ENCODE measurements at places on chromosomes 5 and 9.

GRCh38 chr9:31556667-31557463 is 827.6 kb upstream of the ACO1 start:
- no peak for DNase-seq

GRCh38 chr9:12716823-12717600 is 23.8 kb downstream of the TYRP1 start:
- DNase-seq = no peak

DNA sequence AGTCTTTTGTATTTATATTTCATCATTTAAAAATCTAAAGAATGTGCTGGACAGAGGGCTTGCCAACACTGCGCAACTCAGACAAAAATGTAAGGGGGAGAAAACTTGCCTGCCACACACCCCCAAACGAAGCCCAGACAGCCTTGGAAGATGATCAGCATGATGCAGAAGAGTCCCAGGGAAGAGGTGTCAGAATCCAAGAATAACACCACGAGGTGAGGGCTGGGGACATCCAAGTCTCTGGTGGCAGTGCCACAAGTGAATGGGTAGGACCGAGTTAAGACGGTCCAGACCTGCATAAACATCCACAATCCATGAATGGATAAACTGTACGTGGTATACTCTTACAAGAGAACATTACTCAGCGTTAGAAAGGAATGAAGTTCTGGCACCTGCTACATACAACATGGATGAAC is 10.4 kb downstream of the EPB41L4B start:
- no peak for DNase-seq

DNA sequence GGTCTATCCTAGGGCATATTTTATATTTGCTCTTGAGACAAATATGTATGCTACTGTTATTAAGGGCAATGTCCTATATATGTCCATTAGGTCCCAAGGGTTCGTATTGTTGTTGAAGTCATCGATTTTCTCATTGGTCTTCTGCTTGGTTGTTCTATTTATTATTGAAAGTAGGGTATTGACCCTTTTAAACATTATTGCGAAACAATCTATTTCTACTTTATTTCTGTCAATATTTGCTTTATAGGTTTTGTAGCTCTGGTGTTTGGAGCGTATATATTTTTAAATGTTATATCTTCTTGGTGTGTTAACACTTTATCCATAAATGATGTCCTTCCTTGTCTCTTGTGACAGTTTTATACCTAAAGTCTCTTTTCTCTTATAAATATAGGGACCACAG is 16.2 kb upstream of the DIRAS2 start:
- DNase-seq = no peak

DNA sequence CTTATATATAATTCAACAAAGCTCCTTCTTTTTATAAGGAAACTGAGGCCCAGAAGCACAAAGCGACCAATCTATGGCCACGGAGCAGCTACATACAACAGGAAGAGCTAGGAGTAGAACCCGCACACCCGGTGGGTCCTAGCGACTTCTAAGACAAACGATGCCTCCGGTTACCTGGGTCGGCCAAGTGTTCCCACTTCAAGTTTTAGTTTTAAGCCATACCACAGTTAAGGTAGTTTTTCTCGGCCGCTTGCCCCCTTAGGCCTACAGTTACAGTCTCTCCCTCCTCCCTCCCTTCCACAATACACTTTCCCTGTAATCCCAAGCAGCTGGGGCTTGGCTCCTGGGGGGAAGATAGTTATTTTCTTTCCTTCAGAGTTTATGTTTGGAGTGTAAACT is 533 bp downstream of the SREK1IP1 start:
- no peak for DNase-seq

- peak; percentile 26 for DNase-seq
Observed at GRCh38 chr9:73565833-73566465, 414.3 kb downstream of the ANXA1 start.

- DNase-seq = peak; percentile 48
Observed at GRCh38 chr9:12849486-12850003, 74.7 kb downstream of the LURAP1L start.

DNA sequence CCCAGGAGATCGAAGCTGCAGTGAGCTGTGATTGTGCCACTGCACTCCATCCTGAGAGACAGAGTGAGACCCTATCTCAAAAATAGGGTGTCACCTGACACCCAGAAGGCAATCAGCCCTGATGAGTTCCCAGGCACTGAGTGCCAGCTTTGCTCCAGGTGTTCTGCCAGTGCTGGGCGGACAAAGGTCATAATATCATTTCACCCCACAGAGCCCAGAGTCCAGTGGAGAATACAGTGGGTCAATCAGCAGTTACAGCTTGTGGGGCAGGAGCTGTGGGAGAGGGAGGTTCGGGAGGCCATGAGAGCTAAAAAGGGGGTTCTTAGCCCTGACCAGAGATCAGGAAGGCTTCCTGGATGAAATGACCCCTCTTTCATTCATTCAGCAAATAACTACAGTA is 24.4 kb upstream of the SH3RF2 start:
- DNase-seq = no peak

DNA sequence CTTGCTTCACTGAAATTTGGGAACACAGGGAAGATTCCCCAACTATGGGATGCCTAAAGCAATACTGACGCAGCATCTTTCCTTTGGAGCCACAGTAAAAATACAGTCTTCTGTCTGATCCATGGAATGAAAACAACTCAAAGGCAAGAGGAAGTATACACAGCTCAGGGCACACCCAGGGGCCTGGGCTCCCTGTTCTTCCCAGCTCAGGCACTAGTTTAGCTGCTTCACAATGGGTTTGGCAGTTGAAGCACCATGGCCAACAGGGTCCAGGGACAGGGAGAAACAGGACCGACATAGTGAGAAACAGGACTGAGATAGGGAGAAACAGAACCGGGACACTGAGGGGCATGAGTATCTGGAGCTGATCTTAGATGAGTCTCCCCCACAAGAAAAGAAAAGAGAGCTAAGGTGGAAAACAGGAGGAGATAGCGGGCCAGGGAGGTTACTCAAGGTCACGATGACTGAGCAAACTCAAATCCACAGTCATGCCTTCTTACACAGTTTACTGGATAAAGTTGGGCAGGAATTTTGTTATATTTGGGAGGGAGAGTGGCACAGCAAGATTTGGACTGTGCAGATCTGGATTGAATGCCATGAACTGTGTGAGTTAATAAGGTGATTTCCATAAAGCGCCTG is 198.8 kb downstream of the SMARCA2 start:
- DNase-seq = no peak

- DNase-seq = no peak
Observed at GRCh38 chr9:1972672-1973071, 42.5 kb upstream of the SMARCA2 start.

DNA sequence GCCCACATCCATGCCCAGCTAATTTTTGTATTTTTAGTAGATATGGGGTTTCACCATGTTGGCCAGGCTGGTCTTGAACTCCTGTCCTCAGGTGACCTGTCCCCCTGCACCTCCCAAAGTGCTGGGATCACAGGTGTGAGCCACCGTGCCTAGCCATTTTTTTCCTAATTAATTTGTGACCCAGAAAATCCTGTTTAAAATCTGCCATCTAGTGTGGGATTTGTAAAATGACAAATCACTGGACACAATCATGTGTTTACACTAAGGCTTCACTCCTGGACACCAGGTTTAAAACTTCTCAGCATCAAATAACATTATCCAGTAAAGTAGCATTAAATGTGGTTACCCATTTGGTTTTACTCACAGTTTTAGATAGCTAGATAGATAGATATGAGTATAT is 18.6 kb upstream of the KDM4C start:
- no peak for DNase-seq

DNA sequence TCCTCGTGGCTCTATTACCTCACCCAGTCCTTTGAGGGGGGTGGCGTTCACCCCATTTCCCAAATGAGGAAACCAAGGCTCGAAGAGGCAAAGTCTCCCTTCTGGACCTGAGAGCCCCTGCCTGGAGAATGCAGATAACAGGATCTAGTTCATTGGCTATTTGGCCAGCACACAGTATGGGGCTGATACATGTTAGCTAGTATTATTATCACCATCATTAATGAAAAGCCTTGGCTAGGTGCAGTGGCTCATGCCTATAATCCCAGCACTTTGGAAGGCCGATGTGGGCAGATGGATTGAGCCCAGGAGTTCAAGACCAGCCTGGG is 4.3 kb downstream of the SH3GLB2 start:
- DNase-seq = no peak

DNA sequence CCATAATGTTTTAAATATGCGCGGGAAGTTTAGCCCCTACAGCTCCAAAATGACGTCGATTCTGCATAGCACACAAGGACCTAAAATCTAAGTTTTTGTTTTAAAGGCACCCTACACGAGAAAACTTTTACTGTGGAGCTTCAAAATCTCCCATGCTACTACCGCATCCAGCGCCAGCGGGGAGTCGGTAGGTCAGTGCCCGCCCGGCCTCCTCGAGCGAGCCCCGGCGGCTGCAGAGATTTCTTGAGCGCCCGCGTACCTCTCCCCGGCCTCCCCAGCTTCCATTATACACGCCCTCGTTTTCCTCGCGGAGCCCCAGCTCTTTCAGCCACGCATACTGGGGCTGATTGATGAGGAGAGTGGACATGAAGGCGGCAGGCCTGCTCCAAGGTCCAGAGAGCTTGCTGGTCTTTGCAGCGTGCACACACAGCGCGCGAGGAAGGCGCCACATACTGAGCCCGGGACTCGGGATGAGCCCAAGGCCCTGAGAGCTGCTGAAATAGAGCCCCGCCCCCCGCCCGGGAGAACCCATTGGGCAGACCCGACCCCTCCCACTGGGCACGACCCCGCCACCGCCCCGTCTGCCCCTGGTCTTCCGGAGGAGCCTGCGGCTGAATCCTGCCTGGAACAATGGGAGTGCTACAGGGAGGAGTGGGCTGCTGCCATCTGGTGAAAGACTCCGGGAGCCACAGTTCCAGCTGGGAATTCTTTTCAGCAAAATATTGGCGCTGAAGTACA is at the start of gene ALDH7A1:
Gene ALDH7A1, minus strand, starts transcription at position 472 of the 738 bp plus-strand sequence. Its CDS starts 21 bp downstream, at position 451.
- DNase-seq = no peak

- DNase-seq = no peak
Observed at GRCh38 chr9:126298063-126298801, 28.4 kb upstream of the MVB12B start.

GRCh38 chr5:61599370-61600122 is 267.5 kb downstream of the ZSWIM6 start:
- DNase-seq = peak; percentile 97

GRCh38 chr5:170791325-170791954 is 7.9 kb downstream of the GABRP start:
- peak; percentile 50 for DNase-seq

- no peak for DNase-seq
Observed at GRCh38 chr9:105059252-105059651, 131.3 kb upstream of the ABCA1 start.

- no peak for DNase-seq
Observed at GRCh38 chr9:9764821-9765220, 848.0 kb downstream of the PTPRD start.

DNA sequence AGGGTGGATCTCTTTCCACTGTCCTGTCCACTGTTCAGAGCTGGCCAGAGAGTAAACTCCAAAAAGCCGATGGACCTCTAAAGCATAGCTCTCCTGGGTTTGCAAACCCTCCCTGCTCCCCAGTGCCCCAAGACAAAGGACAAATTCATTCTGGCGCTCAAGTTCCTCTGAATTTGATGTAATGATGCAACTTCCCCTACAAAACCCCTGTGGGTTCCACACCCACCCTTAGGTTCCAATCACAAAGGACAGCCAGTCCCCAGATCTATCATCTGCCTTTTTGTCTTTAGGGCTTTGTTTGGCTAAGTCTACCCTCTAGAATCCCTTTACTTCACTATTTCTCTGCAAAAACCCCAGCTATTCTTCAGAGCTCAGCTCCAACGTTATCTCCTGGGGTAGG is 57.4 kb upstream of the SLC25A51 start:
- no peak for DNase-seq

DNA sequence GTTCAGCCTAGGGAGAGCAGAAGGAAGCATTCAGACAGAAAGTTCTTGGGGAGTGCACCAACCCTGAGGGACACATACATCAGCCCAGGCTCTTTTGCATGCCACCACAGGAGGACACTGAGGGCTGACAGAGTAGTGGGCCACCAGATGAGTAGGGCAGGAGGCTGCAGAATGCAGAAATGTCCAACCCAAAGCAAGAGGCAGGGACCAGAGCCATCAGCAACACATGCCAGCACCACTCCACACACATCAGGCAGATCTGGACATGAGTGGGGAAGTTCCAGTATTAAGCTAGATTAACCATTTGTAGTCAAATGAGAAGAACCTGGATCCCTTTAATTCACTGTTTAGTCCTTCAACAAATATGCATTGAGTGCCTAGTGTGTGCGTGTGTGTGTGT is 35.7 kb upstream of the OTULINL start:
- no peak for DNase-seq

GRCh38 chr5:113050721-113051382 is 74.3 kb downstream of the DCP2 start:
- peak; percentile 13 for DNase-seq

- no peak for DNase-seq
Observed at GRCh38 chr9:97293207-97293721, 14.2 kb upstream of the CCDC180 start.

DNA sequence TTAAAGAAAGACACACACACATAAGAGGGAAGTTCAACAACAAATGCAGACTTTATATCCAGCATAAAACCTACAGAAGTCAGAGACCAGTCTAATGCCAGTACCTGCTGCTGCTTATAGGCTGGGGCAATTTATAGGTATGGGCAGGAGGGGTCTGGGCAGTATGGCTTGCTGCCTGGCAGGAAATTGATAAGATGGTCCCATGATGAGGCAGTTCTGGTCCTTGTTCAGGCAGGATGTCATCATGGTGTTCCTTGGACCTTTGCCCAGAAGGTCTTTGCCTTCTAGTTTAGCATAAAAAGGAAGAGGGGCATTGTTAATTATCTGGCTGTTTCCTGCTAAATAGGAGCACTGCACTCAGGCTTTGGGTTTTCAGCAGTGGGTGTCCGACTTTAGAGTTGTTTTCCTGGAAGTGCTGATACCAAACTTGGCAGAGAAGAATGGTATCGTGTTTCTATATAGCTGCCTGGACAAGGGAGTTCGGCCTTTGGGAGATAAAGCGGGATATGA is 10.4 kb upstream of the PDCD1LG2 start:
- no peak for DNase-seq

DNA sequence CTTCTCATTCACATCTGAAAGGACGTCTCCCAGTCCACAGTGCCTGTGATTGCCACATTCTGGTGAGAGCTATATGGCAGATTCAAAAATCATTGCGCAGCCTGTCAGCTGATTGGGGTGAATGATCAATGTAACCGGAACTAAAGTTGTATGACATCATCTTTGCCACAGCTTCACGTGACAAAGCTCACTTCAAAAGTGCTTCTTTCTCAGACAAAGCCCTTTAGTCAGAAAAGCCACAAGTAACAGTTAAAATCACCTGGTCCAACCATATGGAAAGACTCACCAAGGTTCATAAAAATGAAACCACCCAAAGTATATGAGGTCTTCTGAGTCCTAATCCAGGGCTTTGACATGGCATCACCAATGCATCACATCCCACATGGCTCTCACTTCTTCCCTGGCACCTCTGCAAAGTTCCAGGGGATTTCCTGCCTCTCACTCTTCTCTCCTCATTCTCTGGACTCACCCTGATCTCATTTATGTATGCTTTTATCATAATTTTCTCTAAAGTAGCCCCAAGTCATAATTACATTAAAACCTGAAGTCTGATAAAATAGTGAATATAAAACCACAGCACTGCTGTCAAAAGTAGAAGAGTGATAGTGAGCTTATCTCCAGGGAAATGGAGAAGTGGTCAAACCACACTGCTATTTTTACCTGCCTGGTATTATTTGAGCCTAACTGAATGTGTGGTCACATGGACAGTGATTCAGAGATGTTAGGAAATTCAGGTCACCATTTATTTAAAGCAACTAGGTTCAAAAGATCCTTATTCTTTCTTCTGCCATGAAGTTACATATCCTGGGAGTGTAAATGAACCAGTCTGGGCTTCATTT is 193.1 kb upstream of the PTGER4 start:
- DNase-seq = no peak

All from LNCaP clone FGC (cell line).